Dorsolateral prefrontal cortex (tissue), 122 donors: ENCODE measurements at places on chromosomes 11 and 22. TPM values are rescaled to one million over a fixed set of nuclear protein-coding genes. Genes with fewer than 3 reads are reported as not detected.

Gene OR2AT4
- not detected for total RNA-seq

Gene SHANK2
- 93.0 TPM for total RNA-seq

Gene PRDX5
- total RNA-seq = 228 TPM

Gene MMP12
- total RNA-seq = not detected

Gene FGF4
- total RNA-seq = not detected

Gene TMA7B
- total RNA-seq = not detected

Gene SERPING1
- 58.0 TPM for total RNA-seq

Gene P4HA3
- total RNA-seq = not detected

Gene MPZL3
- total RNA-seq = 0.28 TPM

Gene C11orf91
- total RNA-seq = not detected

Gene MS4A13
- not detected for total RNA-seq

Gene RFPL2
- total RNA-seq = 9.5 TPM

Gene BIK
- total RNA-seq = not detected

Gene SPI1
- total RNA-seq = 16.1 TPM

Gene PEX16
- 51.1 TPM for total RNA-seq

Gene KRTAP5-9
- 0.46 TPM for total RNA-seq

Gene ANO1
- 2.8 TPM for total RNA-seq

Gene MYO7A
- 6.0 TPM for total RNA-seq

Gene GRK3
- total RNA-seq = 79.9 TPM

Gene OMP
- total RNA-seq = 1.5 TPM

Gene ESAM
- 44.0 TPM for total RNA-seq

Gene GNG3
- 241 TPM for total RNA-seq

Gene KRTAP5-11
- total RNA-seq = not detected

Gene MSANTD4
- total RNA-seq = 56.9 TPM

Gene DEUP1
- total RNA-seq = not detected

Gene GPR137
- 64.2 TPM for total RNA-seq

Gene MUC5AC
- not detected for total RNA-seq

Gene OR8D2
- not detected for total RNA-seq

Gene HMOX1
- 8.6 TPM for total RNA-seq

Gene SYT9
- total RNA-seq = 12.2 TPM
